ENCODE measurements at places on chromosomes 12 and 14.

DNA sequence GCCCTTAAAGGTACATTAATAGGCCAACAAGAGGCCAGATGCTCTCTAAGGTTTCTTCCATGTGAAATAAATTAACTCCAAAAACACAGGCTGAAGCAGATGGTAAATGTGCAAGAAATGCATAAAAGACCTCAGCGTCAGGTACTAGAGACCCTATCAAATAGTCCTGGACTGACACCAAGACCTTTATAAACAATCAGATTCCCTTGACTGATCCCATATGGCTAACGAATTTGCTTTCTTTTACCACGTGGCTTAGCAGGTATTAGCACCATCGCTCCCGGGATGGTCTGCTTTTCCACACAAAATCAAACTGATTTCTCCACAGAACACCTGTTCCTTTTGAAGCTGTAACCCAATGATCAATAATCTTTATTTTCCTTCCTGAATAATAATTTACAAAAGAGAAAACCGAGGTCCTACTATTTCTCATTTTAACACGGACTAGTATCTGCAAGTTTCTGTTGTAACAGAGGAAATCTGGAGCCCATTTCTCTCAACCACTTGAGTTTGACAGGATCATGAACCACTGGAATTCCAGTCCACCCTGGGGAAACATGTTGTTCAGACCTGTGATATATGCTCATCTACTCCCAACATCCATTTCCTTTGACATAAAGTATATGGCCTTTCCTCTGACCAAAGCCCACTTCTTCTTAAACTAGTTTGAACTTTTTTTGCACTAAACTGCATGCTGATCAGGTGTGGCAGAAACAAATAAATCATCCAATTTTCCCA is 48.2 kb upstream of the DAAM1 start:
- no peak for DNase-seq

GRCh38 chr14:44109036-44109435 is 398.0 kb downstream of the FSCB start:
- DNase-seq: no peak

DNA sequence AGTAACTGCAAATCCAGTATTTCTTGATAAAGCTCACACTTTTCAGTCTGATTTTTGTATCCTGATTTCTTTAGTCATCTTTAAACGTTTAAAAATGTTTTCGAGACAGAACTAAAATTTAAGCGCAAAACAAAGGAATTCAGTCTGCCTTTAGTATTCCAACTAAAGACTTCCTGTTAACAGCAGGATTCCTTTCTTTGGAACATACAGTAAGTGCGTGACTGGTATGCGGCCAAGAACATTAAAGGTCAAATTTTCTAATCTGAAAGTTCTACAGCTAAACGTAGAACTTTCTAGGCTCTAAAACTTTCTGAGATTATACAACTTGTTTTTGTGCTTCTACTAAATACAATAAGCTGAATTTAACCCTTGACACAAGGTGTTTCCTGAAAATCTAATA is 9.9 kb downstream of the SAV1 start:
- DNase-seq: no peak

- DNase-seq: peak; percentile 76
Observed at GRCh38 chr14:68650404-68650994, 142.4 kb downstream of the ZFP36L1 start.

DNA sequence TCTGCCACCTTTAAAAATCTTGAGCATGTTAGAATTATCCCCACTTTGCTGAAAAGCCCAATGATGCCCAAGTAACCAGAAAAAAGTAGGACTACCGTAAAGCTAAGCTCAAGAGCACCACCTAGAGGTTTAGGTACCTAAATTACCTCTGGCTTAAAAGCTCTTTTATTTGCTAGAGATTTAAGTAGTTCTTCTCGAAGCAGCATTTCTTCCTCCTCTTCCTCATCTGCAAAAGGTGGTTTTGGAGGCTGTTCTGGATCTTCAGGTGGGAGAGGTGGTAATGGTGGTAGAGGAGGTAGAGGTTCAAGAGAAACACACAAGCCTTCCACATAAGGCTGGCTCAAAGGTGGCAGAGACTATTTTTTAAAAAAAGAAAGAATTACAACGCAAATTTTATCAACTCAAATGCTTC is 26.9 kb downstream of the ZFC3H1 start:
- peak; percentile 95 for DNase-seq

DNA sequence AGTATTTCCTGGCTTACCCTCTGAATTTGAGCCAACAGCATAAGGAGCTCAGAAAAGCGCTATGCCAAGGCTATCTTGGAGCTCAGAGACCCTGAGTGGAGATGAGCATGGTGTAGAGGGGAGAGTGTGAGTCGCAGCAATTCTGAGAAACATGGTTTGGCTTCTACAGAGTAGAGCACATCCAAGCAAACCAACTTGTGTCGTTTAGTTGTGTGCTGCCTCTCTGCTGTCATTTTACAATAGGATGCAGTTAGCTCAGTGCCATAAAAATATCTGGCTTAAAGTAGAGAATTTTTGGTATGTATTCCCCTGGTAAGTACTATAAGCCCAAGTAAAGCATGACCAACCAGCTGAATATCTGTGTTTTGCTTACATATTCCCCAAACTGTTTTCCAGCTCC is 249.2 kb downstream of the TRHDE start:
- no peak for DNase-seq

DNA sequence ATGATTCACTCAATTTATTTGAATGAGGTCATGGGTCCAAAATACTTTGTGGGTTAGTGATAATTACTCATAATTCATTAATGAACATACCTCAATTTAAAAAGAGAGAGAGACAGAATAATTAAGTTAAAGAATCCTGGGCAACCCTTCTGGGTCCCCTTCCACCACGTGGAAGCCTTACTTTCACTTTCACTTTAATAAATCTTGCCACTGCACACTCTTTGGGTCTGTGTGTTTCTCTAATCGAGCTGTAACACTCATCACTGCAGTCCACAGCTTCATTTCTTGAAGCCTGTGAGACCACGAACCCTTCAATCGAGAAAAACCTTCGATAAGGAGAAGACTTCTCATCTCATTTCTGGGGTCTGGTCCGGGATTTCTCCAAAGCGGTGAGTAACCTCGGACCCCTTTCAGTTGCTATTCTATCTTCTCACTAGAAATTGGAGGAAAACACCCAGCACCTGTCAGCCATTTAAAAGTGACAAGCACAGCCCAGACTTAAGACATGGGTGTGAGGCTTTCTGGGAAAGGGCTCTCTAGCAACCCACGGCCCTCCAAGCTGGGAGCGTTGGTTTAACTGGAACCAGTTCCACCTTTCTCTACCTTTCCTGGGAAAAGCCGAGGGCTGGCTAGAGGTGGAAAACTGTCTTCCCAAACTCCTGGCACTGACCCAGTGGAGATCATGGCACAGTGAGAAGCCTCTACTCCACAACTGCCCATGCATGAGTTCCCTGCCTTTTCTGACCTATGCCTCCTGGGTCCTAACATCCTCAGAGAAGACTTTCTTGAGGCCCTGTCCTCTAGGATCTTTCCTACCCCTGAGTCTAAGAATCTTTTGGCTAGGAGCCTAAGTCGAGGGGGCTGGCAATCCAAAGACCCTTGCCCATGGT is 148.8 kb upstream of the ATF7IP start:
- peak; percentile 22 for DNase-seq

DNA sequence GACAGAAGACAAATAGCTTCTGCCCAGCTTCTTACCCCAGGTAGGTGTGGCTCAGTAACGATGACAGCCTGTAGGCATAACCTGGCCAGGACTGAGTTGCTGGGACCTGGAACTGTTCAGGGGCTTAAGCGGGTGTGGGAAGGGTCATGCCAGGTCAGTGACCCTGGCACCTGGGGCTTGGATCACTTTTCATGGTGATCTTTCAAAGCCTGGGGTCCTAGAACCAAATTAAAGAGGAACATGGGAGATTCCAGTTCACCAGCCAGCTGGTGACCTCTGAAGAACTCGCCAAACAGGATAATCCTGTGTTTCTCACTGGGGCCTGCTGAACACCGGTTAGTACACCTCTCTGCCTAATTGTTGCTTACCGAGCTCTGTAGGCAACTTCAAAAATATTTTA is 102.6 kb upstream of the LMNTD1 start:
- DNase-seq: no peak
